Parietal lobe (tissue), 2 donors: ENCODE measurements at places on chromosomes 4 and X. TPM values are rescaled to one million over a fixed set of nuclear protein-coding genes. Genes with fewer than 3 reads are reported as not detected.

Gene AMTN
- not detected for total RNA-seq

Gene CRLF2
- not detected for total RNA-seq

Gene AADAT
- total RNA-seq, result 32.9 TPM

Gene NUDT10
- total RNA-seq, result 36.3 TPM

Gene XPNPEP2
- total RNA-seq, result not detected

Gene CYP2U1
- 15.7 TPM for total RNA-seq

Gene USP17L27
- not detected for total RNA-seq

Gene RAPGEF2
- total RNA-seq, result 235 TPM

Gene FAM114A1
- total RNA-seq, result 11.3 TPM

Gene MUC7
- not detected for total RNA-seq

Gene IQCM
- total RNA-seq, result not detected

Gene GPC3
- 1.3 TPM for total RNA-seq

Gene CNGA1
- total RNA-seq, result not detected

Gene FAM47A
- not detected for total RNA-seq

Gene PNMA5
- total RNA-seq, result 2.8 TPM

Gene SLC39A8
- 5.0 TPM for total RNA-seq

Gene UGT2B11
- total RNA-seq, result not detected

Gene PGM2
- 18.5 TPM for total RNA-seq

Gene SSX2B
- not detected for total RNA-seq

Gene TEX13C
- total RNA-seq, result not detected

Gene TSPAN7
- total RNA-seq, result 81.7 TPM

Gene NXF3
- not detected for total RNA-seq

Gene CPLX1
- total RNA-seq, result 2.5 TPM

Gene DOCK11
- 29.7 TPM for total RNA-seq

Gene MTTP
- 1.3 TPM for total RNA-seq

Gene SMR3B
- total RNA-seq, result not detected

Gene PLS3
- 122 TPM for total RNA-seq

Gene TRIM2
- 900 TPM for total RNA-seq
